Fibroblast of skin of scalp (primary cell): ENCODE measurements at places on chromosomes 6 and 20.
A peak's percentile ranks its signal among the peaks of the same experiment; 100 is the strongest.

GRCh38 chr20:63894358-63895201 is at the start of gene DNAJC5:
DNAJC5 (plus strand) TSS chr20:63895126; CDS start chr20:63928346, 33,220 bp downstream.
- peak; percentile 94 for DNase-seq

DNA sequence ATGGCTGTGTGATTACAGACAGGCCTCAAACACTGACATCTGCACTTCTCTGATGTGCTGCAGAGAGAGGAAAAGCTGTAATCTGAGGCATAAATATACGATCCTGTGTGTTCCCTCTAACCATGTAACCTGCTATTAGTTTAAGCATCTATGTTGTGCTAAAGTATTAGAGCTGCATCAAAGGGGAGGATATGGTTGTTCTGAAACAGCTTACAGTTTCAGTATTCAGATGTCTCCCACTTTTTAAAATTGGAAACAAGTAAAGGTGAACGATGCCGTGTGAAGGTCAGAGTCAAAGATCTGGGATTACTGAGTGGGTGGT is 7.6 kb downstream of the PLEKHG1 start:
- no peak for DNase-seq

DNA sequence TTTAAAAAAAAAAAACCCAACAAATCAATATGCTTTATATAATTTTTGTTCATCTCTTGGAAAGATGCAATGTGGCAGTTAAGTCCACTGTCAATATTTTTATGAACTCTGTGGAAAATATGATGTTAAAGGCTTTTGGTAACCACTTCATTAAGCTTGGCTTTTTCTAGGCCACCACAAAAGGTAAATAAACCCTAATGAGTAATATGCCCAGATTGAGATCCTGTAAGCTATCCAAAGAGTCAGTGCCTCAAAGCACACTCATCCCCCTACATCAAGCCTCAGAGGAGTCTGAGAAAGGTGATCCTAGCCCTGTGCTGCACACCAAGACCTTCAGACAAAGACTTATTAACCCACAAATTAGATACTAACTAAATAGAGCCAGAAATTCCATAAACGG is 121.1 kb downstream of the CDC5L start:
- DNase-seq = peak; percentile 61

DNA sequence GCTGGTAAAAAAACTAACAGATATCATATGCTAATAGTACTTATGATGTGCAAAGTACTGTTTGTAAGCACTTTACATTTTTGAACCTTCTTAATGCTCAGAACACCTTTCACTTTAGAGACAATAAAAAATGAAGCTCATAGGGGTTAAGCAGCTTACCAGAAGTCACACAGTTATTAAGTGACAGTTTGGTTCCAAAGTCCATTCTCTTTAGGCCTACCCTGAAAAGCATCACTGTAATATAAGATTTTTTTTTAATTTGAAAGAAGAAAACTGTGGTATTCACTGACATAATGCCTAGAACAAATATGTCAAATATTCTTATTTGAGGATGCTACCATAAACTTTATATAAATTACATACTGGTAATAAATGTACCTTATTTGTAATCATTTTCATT is 127.6 kb upstream of the RUNX2 start:
- DNase-seq = no peak

DNA sequence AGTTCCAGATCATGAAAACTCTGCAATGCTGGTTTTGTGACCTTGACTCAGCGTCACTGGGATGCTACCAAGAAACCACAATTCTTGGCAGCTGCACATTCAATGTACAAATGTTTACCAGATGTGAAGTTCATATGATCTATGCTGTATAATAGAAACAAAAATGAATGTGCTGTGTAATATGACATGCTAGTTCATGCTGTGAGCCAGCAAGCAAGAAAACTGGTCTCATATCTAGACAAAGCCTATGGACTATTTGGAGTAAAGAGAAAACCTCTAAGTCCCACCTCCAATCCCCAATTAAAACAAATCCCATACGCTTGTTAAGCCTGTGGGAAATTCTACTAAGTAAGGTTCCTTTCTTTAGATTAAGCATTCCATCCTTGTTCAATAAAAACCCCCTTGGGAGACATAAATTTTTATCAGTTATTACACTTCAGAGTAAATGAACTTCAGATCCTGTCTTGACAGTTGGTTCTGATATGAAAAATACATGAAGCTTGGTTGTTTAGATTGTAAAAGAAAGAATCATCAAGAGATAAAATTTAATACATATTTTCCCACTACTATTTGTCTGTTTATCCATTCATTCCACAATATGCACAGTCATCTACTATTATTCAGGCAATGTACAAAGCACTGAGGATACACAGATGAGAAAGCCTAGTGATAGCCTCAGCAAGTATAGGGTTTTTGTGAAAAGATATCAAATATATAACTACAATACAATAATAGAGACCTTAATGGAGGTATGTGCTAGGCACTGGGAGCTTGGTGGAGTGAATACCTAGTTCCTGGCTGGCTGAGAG is 20.1 kb downstream of the COL21A1 start:
- DNase-seq = peak; percentile 89

GRCh38 chr6:26489996-26490964 is 9.8 kb upstream of the BTN1A1 start:
- no peak for DNase-seq

- DNase-seq = peak; percentile 47
Measured at GRCh38 chr6:70131528-70131927, 171.4 kb downstream of the COL9A1 start.

DNA sequence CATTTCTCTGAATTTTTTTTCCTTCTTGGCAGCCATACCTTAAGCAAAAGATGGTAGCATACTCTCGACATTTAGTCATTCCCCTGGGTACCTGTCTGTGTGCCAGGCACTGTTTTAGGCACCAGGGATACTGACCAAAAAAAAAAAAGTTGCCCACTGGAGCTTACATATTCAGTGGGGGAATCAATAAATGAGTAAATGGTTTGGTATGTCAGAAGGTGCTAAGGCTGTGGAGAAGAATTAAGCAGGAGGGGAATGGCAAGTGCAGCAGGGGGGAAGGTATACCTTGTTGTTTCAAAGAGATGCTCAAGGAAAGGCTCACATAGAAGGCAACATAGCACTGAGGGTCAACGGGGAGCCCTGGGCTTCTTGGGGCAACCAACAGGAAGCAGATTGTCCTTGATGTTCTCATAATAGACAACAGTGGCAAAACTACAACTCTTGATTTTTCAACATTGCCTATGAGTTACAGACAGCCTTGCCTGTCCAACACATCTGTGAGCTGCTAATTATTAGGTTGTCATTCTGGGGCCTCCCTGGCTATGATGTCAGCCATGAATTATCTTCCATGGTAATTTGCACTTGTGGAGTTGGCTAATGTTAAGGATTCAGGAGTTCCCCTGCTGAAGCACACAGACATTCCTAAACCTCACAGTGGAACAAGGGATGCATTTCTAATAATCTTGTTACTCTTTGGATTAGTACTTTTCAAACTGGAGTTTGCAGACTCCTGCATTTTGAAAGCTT is 19.6 kb downstream of the NT5E start:
- no peak for DNase-seq

GRCh38 chr20:22370137-22370536 is 214.2 kb downstream of the FOXA2 start:
- no peak for DNase-seq

GRCh38 chr6:28462401-28462800 is 19.1 kb upstream of the ZSCAN23 start:
- DNase-seq = no peak

DNA sequence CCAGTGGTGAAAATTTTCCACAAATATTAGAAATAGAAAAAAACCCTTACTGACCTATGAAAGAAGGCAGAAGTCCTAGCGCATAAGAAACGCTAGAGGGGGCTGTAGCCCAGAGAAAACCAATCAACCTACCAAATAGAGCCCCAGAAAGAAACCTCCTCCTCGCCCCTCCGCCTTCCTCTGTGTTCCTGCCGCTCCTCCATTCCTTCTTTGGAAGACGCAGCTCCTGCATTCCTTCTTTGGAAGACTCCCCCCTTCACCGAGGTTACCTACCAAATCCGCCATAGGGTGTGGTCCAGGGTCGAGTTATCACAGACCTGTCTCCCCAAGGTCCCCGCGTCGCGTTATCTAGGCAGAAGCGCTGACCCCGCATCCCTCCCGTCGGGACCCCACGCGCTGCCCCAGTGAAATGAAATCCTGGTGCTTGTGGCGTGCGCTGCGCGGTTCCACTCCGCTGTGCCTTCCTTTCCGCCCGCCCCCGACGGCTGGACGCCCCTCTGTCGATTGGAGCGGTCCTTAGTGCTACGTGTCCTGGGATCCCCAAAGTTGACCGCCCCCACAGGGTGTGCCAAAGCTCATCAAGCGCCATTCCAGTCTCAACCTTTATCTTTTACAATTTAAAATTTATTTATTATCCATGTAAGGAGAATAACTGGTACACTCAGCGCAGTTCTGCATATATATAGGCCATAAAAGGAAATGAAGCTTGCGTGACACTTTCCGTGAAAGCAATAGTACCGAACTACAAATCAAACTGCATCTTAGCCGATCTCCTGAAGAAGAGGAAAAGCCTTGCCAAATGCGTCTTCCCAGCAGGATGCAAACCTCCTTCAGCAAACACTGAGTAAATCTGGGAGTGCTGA is 13.0 kb downstream of the RPP21 start:
- peak; percentile 79 for DNase-seq

DNA sequence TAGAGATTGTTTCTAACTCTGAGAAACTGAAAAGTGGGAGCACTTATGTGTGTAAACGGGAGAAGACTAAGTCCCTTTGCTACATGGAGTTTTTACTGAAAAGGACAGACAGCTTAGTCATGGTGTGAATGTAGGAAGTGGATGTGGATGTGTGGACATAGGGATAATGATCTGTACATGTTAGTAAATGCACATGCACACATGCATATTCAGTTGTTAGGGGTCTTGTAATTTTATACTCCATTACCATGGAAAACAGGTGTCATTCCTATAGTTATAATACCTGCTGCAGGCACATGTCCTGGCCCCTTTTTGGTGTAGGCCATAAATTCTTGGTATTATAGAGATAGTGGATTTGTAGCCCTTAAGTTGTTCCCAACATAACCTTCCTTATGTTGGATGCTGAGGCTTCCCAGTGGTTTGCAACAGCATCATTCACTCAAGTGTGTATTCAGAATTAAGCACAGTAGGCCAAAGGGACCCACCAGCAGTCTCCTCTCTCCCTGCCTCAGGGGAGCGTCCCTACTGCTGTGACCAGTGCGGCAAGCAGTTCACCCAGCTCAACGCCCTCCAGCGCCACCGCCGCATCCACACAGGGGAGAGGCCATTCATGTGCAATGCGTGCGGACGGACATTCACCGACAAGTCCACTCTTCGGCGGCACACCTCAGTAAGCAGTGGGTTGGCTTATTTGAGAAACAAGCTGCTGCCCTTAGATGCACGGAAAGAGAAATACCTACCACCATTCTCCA is 7.3 kb downstream of the GZF1 start:
- DNase-seq = no peak

- DNase-seq = peak; percentile 72
Measured at GRCh38 chr20:34472246-34472925, 43.8 kb upstream of the DYNLRB1 start.

- DNase-seq = no peak
Measured at GRCh38 chr20:14538433-14538832, 201.0 kb upstream of the FLRT3 start.

DNA sequence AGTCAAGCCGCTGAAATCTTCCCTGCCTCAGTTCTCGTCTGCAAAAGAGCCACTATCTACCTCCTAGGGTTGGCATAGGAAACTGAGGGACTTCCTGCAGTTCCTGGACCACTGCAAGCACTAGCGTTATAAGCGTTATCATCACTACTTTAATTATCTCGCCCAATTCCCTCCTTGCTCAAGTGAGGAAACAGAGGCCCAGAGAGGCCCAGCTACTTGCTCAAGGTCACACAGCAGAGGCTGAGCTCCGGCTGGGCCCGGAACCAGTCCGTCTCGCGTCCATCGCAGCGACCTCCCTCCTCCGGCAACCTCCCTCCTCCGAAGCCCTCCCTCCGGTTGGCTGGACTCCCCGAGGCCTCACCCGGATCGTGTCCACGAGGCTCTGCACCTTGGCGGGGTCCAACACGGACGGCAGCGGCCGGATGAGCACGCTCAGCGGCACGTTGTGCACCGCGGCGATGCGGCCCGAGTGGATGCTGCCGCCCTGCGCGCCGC is 338 bp downstream of the SRXN1 start:
- no peak for DNase-seq

- no peak for DNase-seq
Measured at GRCh38 chr6:44270526-44271405, 516 bp downstream of the TMEM151B start.

- DNase-seq = no peak
Measured at GRCh38 chr6:14221564-14222279, 104.2 kb downstream of the CD83 start.

DNA sequence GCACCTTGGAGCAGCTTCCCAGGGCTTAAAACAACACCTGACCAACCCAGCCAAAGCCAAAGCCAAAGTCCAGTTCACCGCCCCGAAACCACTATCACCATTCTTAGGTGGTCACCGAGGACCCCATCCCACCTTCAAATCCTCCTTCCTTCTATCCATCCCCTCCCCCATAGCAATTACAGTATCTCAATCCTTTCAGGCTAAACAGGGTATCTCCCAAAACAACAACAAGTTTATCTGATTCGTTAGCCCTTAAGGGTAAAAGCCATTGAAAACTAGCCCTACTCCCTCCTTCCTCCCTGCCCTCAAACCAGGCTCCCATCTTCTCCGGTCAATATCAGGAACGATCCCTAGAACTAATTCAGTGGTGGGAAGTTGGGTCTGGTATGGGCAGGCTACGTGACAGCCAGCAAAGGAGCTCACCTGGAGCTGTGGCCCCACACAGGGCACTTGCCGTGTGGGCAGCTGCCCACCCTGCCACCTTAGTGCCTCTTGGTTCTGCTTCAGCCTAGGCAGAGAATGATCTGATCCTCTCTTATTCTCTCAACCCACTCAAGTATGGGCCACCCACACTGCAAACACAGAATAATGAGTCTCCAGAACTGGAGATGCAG is 2.0 kb downstream of the ARHGAP18 start:
- no peak for DNase-seq

GRCh38 chr6:43639984-43640800 is 4.6 kb downstream of the MAD2L1BP start:
- no peak for DNase-seq

DNA sequence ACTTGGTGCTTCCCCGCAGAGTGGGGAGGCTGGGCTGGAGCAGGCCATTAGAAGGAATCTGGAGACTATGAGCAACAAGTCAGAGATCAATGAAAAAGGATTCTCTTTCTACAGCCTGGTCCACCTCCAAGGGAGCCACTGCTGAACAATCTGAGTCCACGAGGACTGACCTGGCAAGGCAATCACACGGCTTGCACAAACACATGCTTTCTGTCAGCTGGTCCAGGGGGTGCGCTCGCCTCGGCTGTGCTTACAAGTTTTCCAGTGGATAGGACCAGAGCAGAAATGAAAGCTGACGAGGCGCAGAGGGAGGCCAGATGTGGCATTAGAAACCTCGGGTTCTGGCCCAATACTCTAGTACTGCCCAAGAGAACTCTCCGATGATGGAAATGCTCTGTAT is 18.1 kb downstream of the KCNK5 start:
- no peak for DNase-seq

GRCh38 chr6:69933239-69933638 is 66.9 kb downstream of the COL19A1 start:
- DNase-seq = no peak
